Central memory CD8-positive, alpha-beta T cell (primary cell): ENCODE measurements at places on chromosomes 13 and 19.

GRCh38 chr19:10686661-10687517 lies 14.3 kb upstream of the QTRT1 start:
- no peak for DNase-seq
- peak overlapping the region; percentile 59 for H3K27ac ChIP-seq
- H3K4me1 ChIP-seq: no peaks in the 10 kb centered on the region

GRCh38 chr13:22945321-22946226 lies 235.2 kb upstream of the SGCG start:
- H3K36me3 ChIP-seq: no peaks in the 10 kb centered on the region
- no peak overlapping the region for H3K4me3 ChIP-seq
- no peak overlapping the region for H3K27ac ChIP-seq
- DNase-seq: no peak

GRCh38 chr19:35478794-35479677 lies 11.2 kb downstream of the KRTDAP start:
- H3K4me3 ChIP-seq: no peak overlapping the region
- H3K36me3 ChIP-seq: no peaks in the 10 kb centered on the region
- no peaks in the 10 kb centered on the region for H3K4me1 ChIP-seq
- no peak overlapping the region for H3K27ac ChIP-seq
- no peak for DNase-seq

- peaks cover 28% of the 10 kb centered on the region for H3K27me3 ChIP-seq
- H3K27ac ChIP-seq: no peak overlapping the region
- H3K36me3 ChIP-seq: no peaks in the 10 kb centered on the region
These were observed 65.2 kb downstream of the SCEL start for GRCh38 chr13:77600701-77601100.

- no peak overlapping the region for H3K4me3 ChIP-seq
- H3K4me1 ChIP-seq: peaks cover 9% of the 10 kb centered on the region
- peaks cover 2% of the 10 kb centered on the region for H3K36me3 ChIP-seq
- peaks cover 64% of the 10 kb centered on the region for H3K27me3 ChIP-seq
- DNase-seq: no peak
These were observed 133.3 kb downstream of the USP12 start for GRCh38 chr13:27038323-27038722.

DNA sequence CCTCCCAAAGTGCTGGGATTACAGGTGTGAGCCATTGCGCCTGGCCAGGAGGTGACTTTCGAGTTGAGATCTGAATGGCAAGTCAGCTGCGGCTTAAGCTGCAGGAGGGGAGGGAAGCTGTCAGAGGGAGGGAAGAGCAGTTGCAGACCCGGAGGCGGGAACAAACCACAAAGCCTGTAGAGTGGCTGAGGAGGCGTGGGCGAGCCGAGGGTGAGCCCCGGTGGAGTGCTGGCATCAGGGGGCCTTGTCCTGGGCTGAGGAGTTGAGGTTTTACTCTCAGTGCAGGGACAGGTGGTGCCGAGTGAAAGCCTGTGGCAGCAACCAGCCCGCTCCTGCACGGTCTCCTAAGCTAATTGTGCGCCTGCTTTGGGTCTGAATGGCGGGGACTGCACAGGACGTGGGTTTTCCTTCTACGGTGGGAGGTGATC lies 24.2 kb downstream of the PPP1R37 start:
- no peak for DNase-seq
- no peaks in the 10 kb centered on the region for H3K36me3 ChIP-seq
- H3K4me1 ChIP-seq: peaks cover 56% of the 10 kb centered on the region
- peak overlapping the region; percentile 19 for H3K27ac ChIP-seq

DNA sequence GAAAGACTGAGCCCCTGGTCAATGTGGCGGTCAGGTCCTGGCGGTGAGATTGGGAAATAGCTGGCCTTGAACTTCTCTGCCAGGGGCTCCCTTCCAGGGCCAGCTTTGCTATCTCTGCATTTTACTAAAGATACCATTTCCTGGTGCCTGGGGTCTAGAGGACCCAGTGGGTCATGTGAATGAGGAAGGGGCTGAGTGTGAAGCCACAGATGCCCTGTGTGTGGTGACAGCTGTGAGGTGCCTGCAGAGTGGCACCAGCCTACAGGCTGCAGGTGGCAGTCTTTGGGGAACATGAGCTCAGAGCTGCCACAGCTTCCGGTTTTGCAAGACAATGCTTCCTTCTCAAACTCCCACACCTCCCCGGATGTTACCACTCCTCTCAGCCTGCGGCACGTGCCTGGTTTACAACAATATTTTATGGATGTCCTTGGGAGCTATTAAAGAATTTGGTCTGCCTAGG lies 5.2 kb upstream of the MLNR start:
- DNase-seq: no peak
- H3K27ac ChIP-seq: peak overlapping the region; percentile 50
- no peak overlapping the region for H3K4me3 ChIP-seq
- peaks cover 36% of the 10 kb centered on the region for H3K27me3 ChIP-seq

DNA sequence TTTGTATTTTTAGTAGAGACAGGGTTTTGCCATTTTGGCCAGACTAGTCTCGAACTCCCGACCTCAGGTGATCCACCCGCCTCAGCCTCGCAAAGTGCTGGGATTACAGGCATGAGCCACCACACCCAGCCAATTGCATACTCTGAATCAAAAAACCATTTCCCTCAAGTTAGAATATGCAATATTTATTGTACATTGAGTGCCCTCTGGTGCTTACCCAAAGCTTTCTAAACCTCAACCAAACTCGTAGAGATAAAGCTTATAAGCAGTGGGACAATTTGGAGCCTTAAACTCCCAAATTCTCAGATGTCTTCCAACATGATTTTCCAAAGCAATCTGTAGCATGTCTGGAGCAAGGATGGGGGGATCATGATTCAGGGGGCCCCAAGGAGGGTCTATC lies 22.4 kb downstream of the RFXAP start:
- H3K4me3 ChIP-seq: no peak overlapping the region
- H3K4me1 ChIP-seq: no peaks in the 10 kb centered on the region
- no peak for DNase-seq
- H3K27me3 ChIP-seq: no peaks in the 10 kb centered on the region

DNA sequence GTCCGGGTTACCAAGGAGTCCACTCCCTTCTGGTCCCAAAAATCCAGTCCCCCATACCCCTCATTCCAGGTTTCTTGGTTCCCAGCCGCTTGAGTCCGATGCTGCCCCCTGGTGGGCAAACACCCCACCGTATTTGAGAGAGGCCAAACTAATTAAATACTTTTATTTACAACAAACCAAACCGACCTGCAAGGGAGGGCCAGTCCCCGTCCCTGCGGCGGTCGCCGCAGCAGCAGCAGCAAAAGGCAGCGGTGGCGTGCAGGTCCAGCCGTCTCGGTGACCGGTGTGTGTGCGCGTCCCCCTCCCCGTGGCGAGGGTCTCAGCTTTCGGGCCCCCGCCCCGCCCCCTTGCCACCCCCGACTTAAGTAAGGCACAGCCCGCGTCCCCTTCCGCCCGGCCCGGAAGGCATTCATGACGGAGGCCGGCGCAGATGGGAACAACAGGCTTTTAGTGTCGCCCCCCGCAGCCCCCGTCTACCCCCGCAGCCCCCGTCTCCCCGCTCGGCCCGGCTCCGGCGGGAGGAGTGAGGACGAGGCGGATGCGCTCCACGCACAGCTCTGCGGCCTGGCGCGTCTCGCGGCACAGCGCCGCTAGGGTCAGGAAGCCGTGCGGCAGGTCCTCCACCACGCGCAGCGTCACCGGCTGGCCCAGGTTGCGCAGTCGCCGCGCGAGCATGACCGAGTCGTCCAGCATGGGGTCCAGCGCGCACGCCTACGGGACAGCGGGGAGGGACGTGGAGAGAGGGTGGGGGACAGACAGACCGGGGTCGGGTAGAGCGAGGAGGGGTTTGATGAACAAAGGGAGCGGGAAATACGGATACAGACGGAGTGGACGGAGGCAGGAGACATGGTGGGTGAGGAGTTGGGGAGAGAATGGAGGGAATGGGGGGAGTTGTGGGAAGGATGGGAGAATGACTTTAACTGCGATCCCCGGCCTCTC lies 11.5 kb upstream of the CNFN start:
- peak; percentile 68 for DNase-seq
- H3K27ac ChIP-seq: peak overlapping the region; percentile 64
- peak overlapping the region; percentile 84 for H3K4me3 ChIP-seq
